ENCODE measurements at places on chromosomes 6 and 20. TPM values are rescaled to one million over a fixed set of nuclear protein-coding genes. Genes with fewer than 3 reads are reported as not detected.

Gene CRIP3
- 11.2 TPM for total RNA-seq

Gene CNR1
- total RNA-seq = 12.2 TPM

Gene OTOR
- not detected for total RNA-seq

Gene BCAS1
- not detected for total RNA-seq

Gene SEMG1
- not detected for total RNA-seq

Gene MGME1
- total RNA-seq = 31.7 TPM

Data from endodermal cell (in vitro differentiated cells).